ENCODE measurements at places on chromosomes 13 and 19.

DNA sequence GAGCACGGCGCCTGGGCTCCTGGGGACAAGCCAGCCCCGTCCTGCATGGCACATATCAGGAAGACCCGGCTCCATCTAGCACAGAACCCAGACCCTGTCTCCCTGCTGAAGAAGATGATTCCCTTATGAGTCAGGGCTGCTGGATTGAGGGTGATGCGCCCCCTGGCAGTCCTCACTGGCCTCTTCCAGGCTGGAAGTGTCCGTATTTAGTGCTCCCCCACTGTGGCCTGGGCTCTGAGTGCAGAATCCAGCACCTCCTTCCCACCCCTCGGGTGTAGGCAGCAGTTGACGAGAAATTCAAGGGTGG is 14.9 kb downstream of the COMP start:
- DNase-seq: no peak

- no peak for DNase-seq
Observed at GRCh38 chr19:48987323-48987722, 5.8 kb downstream of the GYS1 start.

- no peak for DNase-seq
Observed at GRCh38 chr13:27933580-27934328, 14.0 kb downstream of the PDX1 start.

GRCh38 chr13:104705031-104705750 is 1639.0 kb upstream of the SLC10A2 start:
- no peak for DNase-seq

- DNase-seq: no peak
Observed at GRCh38 chr13:41150058-41150457, 17.5 kb upstream of the KBTBD6 start.

- no peak for DNase-seq
Observed at GRCh38 chr13:38980750-38981078, 9.9 kb downstream of the STOML3 start.

DNA sequence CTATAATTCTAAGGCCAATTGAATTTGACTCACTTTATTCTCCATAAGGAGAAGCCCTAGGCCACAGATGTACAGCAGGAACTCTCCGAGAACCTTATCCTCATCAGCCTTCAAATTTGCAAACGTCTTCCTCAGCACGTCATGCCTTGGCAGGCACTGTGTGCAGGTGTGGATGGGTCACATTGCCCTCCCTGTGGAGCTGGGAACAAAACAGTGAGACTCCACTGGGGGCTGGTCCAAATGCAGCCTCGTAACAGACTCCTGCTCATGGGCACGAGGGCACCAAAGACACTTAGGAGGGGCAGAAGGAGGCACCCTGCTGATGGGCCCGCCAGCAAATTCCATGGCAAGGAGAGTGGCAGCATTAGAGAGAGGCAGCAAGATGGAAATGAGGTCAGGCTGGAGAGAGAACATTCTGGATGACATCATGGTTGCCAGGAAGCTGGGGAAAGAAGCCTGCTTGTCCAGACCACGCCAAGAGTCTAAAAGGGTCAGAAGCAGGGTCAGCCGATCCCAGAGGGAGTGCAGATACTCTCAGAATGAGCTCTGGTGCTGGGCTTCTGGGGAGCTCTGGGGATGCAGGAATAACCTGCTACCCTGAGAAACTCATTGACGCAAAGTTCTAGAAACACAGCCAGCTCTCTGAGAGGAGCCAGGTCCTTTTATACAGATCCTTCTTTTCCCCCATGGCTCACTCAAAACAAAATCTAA is 242.2 kb downstream of the B3GLCT start:
- DNase-seq: no peak

DNA sequence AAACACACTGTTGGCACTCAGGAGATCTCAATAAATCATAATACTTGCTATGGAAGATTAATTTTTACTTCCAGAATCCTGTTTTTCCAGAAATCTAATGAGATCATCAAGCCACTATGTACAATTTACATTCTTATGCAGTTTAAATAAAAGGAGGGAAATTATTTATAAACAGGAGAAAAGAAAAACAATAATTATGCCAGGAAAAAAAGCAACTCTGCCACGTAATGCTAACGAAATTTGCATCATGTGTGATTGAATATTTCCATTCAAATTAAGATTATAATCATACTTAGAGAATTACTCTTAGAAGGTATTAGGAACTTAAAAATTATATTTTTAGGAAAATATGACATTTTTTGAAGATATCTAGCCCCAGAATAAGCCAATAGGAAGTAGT is 13.0 kb downstream of the FAM124A start:
- no peak for DNase-seq

- no peak for DNase-seq
Observed at GRCh38 chr19:33685541-33685940, 63.8 kb downstream of the CHST8 start.

GRCh38 chr19:32456406-32456805 is 50.8 kb downstream of the DPY19L3 start:
- no peak for DNase-seq

DNA sequence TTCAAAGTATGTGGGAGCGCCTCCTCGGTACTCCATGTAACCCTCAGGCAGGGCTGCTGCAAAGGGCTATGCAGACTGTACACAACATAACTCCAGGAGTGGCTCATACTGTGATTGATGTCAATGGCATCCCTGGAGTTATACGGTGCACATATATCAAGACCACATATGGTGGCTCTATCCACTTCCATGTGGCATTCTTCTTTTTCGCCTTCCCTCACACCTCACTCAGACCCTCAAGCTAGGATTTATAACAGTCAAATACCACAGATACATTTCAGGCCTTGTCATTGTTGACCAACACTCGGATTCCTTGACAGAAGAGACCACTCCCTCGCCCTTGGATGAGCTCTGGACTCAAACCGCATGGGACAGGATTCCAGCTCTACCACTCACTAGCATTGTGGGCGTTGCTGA is 11.3 kb upstream of the UBL3 start:
- no peak for DNase-seq

DNA sequence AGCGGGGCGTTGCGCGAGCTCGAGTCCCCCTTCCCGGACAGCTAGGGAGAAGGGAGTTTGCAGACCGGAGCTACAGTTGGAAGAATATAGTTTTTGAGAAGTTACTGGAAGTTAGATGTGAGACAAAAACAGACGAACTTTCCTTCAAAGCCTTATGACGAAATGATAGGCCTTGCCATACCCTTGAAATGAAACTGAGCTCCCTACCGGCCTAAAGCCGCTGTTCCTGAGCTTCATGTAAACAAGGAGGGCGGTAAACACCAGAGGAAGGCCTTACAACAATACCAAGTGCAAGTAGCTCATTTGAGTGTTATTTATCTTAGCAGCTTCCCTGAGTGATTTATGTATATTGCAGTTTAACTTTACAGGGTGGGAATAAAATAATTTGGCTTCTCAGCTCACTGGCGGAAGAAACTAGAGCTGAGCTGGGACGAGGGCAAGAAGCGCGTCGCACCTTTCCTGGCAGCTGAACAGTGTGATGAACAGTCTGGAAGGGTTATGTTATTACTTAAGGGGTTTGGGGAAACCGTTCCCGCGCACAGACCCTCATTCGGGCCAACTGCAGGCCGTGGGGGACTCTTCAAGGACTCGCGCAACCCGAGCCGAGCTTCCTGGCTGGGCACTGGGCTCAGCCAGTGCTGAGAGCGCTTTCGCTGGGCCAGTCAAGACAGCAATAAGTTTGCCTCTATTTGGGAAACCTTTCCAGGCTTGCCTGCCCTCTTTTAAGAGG is 111.2 kb downstream of the KCNRG start:
- peak; percentile 57 for DNase-seq

DNA sequence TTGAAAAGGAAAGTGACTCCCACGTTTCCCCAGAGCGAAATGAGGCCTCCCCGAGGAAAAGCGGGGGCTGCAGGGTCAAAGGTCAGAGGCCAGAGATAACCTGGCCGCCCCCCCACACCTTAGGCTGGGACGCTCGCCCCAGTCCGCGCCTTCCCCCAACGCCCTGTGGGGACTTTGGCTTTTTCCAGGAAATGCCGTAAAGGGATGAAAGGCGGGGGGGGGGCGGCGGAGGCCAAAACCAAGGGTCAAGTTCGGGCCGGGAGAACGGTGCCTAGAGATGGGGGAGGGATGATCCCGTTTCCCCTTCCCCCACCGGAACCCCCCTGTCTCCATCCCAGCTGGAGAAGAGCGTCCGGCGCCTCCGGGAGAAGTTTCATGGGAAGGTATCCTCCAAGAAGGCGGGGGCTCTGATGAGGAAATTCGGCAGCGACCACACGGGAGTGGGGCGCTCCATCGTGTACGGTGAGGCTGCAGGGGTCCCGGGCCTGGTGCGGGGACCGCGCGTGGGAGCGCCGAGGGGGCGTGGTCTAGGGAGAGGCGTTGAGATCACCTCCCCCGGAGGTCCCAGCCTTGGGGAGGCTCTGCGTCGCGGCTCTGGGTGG is 575 bp downstream of the SHFL start:
- no peak for DNase-seq

DNA sequence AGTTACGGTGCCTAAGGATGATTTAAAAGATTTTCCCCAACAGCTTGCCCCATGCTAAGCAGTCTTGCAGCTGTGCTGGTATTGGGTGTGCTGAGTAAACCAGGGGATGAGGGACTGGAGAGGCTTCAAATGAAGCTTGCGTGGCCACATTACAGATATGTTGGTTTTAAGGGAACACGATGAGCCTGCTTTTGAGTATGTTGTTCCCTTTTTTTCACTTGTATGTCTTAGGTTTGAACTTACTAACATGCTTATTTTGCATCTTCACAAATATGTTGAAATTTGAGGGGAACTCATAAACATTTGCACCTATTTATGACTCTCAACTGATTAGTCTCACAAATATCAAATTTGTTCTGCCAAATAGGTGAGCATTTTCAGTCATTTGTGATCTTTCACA is 2.0 kb upstream of the IL17D start:
- DNase-seq: no peak

- DNase-seq: no peak
Observed at GRCh38 chr19:35315883-35316282, 13.1 kb upstream of the CD22 start.

GRCh38 chr13:76833441-76833954 is 52.7 kb downstream of the KCTD12 start:
- DNase-seq: no peak

GRCh38 chr13:113792236-113792770 is 33.3 kb downstream of the TMEM255B start:
- no peak for DNase-seq

DNA sequence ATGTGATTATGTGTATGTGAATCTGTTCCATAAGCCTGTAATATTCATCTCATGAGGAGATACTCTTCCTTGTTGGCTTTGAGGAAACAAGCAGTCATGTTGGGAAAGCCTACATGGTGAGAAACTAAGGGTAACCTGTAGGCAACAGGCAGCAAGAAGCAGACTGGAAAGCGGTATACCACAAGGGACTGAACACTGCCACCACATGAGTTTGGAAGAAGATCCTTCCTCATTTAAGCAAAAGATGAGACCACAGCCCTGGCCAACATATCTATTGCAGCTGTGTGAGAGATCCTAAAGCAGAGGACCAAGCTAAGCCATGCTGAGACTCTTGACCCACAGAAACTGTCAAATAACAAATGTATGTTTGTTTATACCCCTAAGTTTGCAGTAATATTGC is 134.8 kb downstream of the B3GLCT start:
- no peak for DNase-seq

- DNase-seq: no peak
Observed at GRCh38 chr19:3105641-3106508, 11.7 kb downstream of the GNA11 start.

DNA sequence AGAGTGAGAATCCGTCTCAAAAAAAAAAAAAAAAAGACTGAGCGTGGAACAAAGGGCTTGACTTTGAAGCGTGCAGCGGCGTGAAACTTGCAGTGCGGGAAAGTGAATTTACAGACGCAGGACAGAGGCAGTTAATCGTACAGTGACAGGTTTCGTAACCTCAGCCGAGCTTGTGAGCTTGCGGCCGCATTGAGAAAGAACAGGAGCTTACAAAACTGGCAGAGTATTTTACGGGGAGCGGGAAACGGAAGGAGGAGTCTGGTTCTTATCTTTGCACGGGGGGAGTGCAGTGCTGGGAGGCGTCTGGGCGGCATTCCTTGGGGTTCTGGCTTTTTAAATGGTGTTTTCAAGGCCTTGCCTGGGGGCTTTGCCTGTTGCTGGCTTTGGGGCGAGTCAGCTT is 6.0 kb upstream of the BSG start:
- no peak for DNase-seq

GRCh38 chr13:93751117-93751516 is 524.5 kb downstream of the GPC6 start:
- no peak for DNase-seq

- DNase-seq: no peak
Observed at GRCh38 chr13:100128838-100129237, 39.9 kb downstream of the PCCA start.

GRCh38 chr13:43422116-43422515 is 364.7 kb downstream of the ENOX1 start:
- DNase-seq: no peak

GRCh38 chr13:23377579-23377978 is 55.9 kb downstream of the SACS start:
- DNase-seq: no peak

DNA sequence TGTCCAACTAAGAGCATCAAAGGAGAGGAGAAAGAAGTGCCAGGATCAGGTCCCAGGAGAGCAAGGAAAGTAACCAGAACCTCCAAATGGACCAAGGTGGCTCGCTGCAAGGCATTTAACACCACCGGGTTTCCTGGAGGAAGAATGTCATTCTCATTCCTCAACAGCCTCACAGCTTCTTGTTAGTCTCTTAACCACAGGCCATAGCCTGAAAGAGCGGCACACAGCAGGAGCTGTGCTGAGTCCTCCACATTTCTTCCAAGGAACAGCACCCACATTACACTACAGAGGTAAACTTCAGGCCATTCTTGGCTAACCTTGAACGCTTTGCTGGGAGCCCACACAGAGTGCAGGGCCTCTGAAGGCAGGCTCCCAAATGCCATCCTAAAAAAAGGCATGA is 23.6 kb downstream of the DOCK9 start:
- no peak for DNase-seq

- no peak for DNase-seq
Observed at GRCh38 chr19:5537870-5538269, 29.9 kb downstream of the TINCR start.

DNA sequence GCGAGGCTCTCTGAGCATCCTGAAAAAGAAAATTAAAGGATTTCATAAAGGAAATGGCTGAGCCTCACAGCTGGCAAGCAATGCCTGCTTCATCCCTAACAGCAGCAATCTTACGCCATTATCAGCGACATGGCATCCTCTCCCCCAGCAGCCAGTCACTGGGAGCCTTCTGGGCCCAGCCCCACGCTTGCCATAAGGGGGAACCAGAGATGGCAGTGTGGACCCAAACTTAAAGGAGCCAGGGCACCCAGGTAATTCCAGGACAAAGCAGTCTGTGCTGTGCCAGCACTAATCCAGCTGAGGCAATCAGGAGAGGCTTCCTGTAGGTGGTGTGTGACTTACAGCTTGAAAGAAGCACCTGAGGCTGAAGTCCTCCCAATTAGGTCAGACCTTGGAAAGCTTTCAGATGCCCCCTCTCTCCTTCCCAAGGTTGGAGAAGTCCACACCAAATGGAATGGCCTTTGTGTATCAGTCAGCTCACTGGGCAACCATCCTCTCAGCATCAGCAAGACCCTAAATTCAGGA is 10.3 kb downstream of the VSTM2B start:
- no peak for DNase-seq

- DNase-seq: no peak
Observed at GRCh38 chr13:42707586-42707985, 73.8 kb upstream of the FAM216B start.

- DNase-seq: no peak
Observed at GRCh38 chr13:103087275-103087674, 21.1 kb upstream of the SLC10A2 start.

- DNase-seq: no peak
Observed at GRCh38 chr13:32881777-32882145, 134.5 kb upstream of the KL start.
